Mucosa of gallbladder (tissue), 1 donor: ENCODE measurements at places on chromosomes 7 and 10.
A peak's percentile ranks its signal among the peaks of the same experiment; 100 is the strongest.

- DNase-seq, result peak; percentile 20
Observed at GRCh38 chr7:94510582-94511496, 1.2 kb downstream of the CASD1 start.

DNA sequence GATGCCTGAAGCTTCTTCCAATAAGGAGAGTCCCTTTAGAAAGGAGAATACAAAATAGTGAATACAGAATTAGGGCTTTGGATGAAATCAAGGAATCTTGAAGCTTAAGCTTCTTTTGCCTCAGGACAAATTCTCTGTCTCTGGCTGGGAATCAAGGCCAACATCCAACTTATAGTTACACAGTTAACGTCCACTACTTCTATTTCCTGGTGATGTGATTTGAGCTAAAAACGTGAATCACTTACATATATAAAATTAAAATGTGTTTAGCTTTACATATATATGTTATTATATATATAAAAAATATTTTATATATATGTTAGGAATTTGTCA is 11.4 kb upstream of the INPP5F start:
- DNase-seq, result no peak

GRCh38 chr7:2000746-2001321 is 231.9 kb downstream of the MAD1L1 start:
- no peak for DNase-seq

DNA sequence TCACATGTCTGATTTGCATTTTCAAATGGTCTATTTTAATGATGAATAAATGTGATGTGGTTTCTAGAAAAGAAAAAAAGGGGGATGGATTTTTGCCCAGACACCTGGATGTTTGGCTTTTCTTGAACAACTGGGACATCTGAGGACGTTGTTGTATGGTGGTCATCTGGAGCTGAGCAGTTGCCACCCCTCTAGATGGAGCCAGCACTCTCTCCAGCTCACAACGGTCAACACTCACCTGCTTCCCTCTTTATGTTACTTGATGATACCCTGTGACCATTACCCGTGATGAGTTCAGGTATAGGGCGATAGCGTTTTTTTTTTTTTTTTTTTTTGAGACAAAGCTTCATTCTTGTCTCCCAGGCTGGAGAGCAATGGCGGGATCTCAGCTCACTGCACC is 30.1 kb upstream of the PAXIP1 start:
- DNase-seq, result no peak

DNA sequence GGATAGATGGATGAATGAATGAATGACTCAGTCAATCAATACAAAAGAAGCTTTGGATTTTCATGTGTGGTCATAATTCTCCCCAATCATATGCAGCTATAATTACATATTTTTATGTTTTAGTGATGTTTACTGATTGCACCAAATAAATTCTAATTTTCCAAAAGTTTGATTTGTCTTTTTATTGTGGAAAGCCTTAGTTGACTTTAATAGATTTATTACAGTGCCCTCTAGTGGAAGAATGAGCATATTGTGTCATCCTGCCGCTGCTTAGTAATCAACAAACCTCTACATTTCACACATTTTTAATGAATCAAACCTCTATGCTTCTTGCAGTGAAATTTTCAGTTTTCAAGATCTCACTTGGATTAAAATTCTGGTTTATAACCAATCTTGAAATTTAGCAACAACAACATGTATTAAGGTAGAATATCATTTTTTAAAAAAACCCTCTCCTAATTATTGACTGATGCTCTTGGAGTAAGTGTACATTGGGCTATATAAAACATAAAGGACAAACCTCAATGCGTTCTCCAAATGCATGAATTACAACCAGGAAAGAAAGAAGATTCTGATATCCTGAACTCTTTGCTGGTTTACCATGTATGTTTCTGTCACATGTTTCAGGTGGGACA is 55.6 kb upstream of the PNLIP start:
- no peak for DNase-seq

GRCh38 chr7:131383417-131384285 is 56.0 kb downstream of the MKLN1 start:
- DNase-seq, result no peak

DNA sequence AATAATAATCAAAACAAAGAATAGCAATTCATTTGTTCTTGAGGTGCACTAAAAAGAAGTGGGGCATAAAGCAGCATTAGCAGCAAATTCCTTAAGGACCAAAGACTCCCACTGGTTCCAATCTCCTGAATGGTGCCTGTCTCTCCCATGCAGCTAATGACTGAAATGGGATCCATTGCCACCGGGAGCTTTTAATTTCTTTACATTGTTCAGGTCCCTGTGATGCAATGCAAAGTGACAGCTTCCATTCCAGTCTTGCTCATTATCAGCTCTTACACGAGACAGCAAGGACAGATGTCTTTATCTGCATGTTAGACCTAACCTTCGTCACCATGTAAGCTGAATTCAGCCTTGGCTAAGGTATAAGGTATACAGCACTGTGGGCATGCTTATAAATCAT is 148.1 kb downstream of the POU6F2 start:
- no peak for DNase-seq

- DNase-seq, result no peak
Observed at GRCh38 chr10:60664859-60665258, 113.4 kb upstream of the CDK1 start.

- DNase-seq, result no peak
Observed at GRCh38 chr10:100621360-100622205, 85.8 kb downstream of the HIF1AN start.

DNA sequence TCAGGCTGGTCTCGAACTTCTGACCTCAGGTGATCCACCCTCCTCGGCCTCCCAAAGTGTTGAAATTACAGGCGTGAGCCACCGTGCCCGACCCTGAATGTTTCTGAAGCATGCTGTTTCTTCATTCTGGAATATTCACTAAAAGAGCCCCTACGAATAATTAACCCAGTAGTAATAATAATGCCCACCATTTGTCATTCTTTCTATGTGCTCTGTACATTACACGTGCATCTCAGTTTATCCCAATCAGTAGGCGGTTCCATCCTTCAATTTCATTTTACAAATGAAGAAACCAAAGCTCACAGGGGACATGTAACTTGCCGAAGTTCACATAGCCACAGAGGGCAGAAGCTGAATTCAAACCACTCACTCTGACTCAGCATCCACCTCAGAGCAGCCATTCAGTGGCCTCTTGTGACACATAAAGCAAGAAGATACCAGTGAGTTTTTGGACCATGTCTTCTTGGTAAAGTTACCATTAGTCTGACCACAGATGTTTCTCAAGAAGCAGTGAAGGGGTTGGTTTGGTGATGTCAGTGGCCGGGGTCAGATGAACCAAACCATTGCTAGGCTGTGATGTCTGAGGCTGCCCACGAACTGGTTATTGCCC is 71.9 kb upstream of the DUSP5 start:
- DNase-seq, result no peak

- no peak for DNase-seq
Observed at GRCh38 chr10:30558411-30558810, 71.1 kb downstream of the LYZL2 start.

GRCh38 chr7:92761391-92762097 is 74.8 kb downstream of the CDK6 start:
- DNase-seq, result no peak

- no peak for DNase-seq
Observed at GRCh38 chr10:123141791-123142700, 5.9 kb upstream of the HMX2 start.

GRCh38 chr10:46236941-46237681 is 49.7 kb upstream of the ANTXRL start:
- no peak for DNase-seq

- no peak for DNase-seq
Observed at GRCh38 chr10:113326160-113327111, 226.4 kb upstream of the HABP2 start.

DNA sequence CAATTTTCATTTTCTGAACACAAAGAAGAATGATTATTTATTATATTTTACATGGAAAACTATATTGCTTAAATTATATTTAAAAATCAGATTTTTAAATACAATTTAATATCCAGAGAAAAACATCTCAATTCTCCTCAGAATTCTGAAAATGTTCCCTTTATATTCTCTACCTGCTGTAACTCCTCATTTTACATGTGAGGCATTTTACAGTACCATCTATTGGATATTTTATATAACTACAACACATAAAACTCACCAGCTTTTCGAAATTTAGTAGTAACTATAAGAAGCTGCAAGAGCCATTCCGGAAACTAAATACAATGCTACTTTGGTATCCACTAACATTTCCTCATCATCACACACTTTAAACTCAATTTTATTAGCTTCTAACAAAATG is 264.6 kb downstream of the DGKB start:
- no peak for DNase-seq

DNA sequence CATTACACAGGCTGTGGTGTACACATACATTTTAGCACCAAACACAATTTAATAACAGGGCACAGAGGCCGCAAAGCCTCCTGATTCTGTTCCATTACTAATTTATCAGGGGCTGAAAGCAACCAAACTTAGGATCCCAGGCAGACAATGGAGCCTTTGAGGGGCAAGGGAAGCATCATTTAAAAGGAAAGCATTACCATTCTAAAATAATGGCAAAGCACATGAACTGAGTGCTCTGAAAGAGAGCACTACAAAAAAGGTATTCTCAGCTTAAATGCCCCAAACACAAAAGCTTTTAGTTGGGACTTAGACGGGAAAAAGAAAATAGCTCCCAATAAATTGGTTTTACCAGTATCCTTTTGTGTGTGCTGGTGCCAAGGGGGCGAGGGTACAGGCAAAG is 282.0 kb upstream of the ETV1 start:
- DNase-seq, result no peak

GRCh38 chr10:71968553-71969474 is 4.6 kb downstream of the CHST3 start:
- no peak for DNase-seq

GRCh38 chr10:48527756-48528155 is 77.1 kb downstream of the ARHGAP22 start:
- DNase-seq, result no peak

DNA sequence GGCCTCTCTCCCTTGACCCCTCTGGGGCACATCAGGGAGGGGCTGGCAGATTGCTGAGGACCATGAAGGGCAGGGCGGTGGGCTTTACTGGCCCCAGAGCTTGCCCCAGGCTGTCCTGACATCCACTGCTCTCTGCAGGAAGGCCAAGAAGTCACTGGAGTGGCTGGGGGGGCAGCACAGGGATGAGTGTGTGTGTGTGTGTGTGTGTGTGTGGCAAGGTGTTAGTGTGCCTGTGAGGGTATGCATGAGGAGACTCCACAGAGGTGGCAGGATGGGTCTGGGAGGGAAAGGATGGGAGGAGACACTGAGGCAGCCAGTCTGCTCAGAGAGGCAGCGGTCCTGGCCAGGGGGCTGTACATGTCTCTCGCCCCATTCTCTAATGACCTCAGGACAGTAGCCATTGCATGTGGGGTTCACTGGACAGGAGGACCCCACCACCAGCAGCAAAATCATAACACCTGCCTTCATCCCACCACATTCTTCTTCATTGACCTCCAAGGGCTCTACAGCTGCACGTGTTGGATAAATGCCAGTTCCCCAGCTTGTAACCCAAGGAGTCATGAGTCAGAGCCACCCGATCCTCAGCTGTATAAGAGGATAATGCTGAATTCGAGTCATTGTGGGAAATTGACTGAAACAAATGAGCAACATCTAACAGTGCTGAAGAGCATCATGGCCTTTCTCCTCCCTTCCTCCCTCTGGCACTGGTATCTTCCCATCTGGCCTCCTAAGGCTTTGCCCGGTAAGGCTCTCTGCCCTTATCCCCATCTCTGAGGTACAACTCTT is 720.5 kb downstream of the GRID1 start:
- no peak for DNase-seq

GRCh38 chr10:75428434-75429158 is 2.8 kb upstream of the LRMDA start:
- DNase-seq, result no peak

DNA sequence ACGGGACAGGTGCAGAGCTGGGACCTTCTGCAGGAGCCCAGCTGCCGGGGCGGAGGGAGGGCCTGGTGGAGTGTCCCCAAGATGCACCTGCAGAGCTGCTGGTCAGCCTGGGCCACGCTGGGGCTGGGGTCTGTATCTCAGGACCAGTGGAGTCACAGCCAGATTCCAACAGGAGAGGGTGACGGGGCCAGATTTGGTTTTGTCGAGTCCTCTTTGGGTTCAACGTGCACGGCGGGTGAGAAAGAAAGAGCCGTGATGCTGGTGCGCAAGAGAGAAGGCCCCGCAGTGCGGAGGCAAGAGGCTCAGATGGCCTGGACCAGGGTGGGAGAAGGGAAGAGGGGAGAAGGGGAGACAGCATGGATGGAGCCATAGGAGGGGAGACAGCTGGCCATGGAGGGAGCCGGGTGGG is 462.9 kb downstream of the PTPRN2 start:
- no peak for DNase-seq

GRCh38 chr7:51290702-51291540 is 25.7 kb downstream of the COBL start:
- no peak for DNase-seq

GRCh38 chr10:22148961-22149360 is 68.9 kb downstream of the EBLN1 start:
- DNase-seq, result no peak

- no peak for DNase-seq
Observed at GRCh38 chr10:107413971-107414370, 249.5 kb upstream of the SORCS1 start.

DNA sequence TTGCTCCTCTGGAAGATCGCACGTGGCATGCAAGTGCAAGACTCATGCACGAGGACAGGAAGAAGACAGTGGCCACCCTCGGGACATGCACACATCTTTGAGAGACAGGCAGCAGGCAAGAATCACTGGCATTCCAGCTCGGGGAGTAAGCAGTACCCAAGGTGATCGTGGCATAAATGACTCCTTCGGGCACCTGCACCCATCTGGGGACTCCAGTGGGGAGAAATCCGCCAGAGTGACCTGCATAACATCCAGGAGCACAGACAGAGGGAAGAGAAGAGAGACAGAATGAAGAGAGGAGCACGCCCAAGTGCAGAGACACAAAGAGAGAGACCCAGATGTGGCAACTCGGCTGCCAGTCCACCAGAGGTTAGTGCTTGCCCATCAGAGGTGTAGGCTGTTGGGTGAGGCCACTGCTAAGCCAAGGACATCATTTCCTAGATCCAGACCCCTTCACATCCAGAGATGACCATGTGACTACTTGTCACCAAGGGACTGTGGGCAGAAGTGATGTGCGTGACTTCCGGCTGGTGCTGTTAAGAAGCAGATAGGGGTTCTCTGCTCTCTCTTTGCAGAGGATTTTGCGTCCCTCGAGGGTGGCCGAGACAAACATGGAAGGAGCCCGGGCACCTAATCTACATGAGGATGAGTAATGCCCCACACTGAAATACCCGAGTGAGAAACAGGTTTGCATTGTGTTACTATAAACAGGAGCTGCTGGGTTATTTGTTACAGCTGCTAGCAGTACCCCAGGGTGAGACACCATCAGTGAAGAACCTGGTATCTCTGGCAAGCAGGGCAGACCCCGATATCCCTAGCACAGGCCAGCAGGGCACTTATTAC is 80.6 kb downstream of the VWA2 start:
- DNase-seq, result no peak

DNA sequence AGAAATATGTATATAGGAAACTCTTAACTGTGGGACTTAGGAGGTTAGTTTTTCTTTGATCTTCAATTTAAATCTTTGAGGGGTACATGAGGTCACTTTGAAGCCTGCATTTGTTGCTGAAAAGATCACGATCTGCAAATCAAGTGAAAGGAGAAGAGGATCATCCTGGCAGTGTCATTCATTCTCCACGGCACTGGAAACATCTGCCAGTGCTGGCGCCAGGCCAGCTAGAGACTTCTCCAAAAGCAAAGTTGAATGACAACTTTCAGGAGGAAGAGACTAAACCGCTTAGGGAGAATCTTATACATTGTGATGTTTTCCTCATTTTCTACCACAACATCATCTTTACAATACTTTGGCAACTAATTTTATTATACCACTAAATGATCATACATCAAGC is 42.5 kb downstream of the MRC1 start:
- DNase-seq, result peak; percentile 72

GRCh38 chr7:56537952-56538351 is 421.7 kb upstream of the NUPR2 start:
- peak; percentile 38 for DNase-seq
